T-helper 1 cell (primary cell): ENCODE measurements at places on chromosomes 3 and 15.

DNA sequence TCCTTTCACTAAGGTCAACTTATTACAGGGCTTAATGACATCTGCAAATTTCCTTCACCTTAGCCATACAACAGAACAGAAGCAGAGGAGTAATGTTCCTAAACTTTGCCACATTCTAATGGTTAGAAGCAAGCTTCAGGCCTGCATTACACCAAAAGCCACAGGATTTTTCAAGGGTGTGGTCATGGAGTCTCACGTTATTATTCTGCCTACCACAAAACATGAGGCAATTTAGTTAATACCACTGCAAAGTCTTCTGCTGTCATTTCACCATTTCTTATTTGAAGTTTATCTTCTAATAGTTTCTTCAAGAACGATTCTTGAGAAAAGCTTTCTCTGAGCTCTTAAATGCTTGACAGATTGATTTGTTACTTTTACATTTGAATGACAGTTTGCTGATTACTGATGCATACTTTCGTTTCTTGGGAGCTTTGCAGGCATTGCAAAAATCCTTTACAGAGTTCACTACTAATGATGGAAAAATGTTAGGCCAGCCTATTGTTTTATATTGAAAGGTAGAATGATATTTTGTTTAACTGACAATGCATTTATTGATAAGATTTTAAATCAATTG lies 1257.1 kb downstream of the NSUN3 start:
- no peak for DNase-seq

- DNase-seq, result no peak
Measured at GRCh38 chr15:59797756-59798604, 108.9 kb upstream of the BNIP2 start.

GRCh38 chr3:43729707-43730414 lies 39.1 kb downstream of the ABHD5 start:
- no peak for DNase-seq

GRCh38 chr3:108342837-108343486 lies 46.6 kb downstream of the HHLA2 start:
- no peak for DNase-seq

DNA sequence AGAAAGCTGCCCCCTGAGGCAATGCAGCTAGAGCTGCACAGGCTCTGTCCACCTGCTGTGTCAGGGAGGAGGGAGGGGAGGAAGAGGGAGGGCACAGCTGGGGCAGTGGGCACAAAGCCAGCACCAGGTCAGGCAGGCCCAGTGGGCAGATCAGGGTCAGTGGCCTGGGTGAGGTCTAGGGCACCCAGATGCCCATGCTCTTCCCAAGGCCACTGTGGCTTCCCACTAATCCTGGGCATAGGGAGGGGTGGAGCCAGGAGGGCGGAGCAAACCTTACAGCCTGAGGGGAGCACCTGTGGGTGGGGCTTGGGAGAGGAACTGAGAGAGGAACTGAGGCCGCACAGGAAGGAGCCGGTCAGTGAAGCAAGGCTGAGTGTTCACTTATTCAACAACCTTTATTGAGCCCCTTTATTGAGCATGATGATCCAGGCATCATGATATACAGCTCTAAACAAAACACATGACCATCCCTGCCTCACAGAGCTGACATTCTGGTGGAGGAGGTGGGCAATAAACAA lies 55.0 kb downstream of the RHCG start:
- no peak for DNase-seq

DNA sequence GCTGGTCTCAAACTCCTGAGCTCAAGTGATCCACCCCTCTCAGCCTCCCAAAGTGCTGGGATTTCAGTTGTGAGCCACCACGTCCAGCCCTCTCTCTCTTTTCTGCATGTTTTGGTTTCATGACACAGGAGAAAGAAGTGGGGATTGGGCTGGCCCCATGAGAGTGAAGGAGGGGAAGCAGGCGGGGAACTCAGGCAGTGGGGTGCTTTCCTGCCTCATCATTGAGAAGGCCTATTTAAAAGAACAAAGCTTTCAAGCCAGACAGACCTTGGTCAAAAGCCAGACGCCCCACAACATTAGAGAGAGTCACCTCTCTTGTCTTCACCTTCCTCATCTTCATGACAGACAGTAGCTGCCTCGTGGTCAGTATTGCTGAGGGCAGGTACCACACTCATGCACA lies 15.9 kb downstream of the PSTPIP1 start:
- no peak for DNase-seq

GRCh38 chr3:148631124-148631903 lies 66.4 kb upstream of the AGTR1 start:
- no peak for DNase-seq

DNA sequence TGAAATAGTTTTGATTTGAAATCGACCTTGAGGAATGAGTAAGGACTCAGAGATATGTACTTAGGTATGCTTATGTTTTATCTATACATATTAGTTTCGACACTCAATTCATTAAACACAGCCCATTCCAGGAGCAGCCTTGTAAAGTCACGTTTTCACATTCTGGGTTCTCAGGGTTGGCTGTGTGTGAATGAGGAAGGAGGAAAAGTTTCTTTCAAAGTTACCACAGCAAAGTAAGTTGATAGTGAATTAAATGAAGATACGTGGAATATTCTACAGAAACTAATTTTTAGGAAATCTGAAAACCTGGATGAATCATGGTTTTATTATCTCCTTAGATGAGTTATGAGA lies 133.5 kb downstream of the C3orf38 start:
- DNase-seq, result no peak

DNA sequence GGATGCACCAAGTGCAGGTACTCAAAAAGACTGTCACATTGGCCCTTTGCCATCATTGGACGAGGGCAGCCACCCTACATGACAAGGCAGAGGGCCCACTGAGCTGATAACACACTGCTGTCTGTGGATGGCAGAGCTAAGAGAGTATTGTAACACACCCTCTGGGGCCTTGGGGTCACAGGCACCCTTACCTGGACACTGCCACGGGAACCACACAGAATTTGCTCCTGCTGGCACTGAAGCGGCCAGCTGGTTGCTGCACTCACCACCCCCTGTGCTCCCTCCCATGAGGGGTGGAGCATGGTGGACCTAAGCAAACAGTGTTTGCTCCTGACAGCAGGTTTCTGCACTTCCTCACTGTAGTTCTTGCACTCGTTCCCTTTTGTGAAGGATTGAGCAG lies 208.2 kb upstream of the SGO1 start:
- DNase-seq, result no peak

- peak; percentile 27 for DNase-seq
Measured at GRCh38 chr15:100849021-100849854, 30.4 kb upstream of the ALDH1A3 start.
